ENCODE measurements at places on chromosomes 2 and 18.
A peak's percentile ranks its signal among the peaks of the same experiment; 100 is the strongest.

DNA sequence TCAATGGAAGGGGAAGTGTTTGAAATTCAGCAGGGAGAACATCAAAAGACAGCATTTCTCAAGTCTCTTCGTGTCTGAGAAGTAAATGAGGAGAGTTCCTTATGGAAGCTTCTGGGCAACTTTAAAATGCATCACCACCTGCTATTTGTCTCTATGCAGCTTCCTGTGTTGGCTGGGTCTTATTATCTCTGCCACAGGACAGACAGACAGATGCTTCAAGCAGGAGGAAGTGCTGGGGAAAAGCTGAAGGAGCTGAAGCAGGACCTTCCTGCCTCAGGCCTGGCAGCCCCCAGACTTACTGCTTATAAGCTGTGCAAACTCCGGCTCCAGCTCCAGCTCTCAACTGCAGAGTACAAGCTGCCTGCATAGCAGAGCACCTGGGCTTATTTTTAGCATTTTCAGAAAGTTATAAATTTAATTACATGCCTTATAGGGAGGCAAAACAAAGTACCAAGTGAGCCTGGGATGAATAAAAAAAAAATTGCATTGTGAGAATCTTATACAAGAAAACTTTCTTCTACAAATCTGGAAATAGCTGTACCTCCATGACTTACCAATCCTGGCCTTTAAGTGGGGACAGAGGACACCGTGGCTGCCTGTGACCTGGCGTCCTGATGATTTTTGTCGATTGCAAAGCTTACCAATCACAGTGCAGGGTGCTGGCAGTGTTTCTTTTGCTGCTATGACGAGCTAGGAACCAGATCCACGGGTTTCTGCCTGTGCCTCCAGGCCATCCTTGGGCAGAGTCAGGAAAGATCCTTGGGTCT, 206.3 kb downstream of the SEPTIN10 start:
- no peak for DNase-seq

DNA sequence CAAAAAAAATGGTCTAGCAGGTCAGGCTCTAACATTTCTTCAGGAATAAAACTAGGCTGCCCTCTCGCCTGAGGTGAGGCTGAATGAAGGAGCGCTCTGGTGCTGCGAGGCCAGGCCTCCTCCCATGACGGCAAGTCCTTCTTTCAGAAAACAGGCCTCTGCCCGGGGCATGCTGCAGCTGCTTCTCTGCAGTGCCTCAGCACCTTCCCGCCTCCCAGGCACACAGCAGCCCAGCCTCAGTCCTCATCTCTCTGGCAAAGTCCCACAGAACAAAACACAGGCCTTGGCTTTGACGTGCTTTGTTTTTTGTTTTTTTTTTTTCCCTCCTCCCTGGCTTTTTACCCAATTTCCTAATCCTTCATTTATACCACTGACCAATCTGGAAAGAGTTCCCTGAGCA, 74.8 kb downstream of the BCL11A start:
- DNase-seq, result no peak

DNA sequence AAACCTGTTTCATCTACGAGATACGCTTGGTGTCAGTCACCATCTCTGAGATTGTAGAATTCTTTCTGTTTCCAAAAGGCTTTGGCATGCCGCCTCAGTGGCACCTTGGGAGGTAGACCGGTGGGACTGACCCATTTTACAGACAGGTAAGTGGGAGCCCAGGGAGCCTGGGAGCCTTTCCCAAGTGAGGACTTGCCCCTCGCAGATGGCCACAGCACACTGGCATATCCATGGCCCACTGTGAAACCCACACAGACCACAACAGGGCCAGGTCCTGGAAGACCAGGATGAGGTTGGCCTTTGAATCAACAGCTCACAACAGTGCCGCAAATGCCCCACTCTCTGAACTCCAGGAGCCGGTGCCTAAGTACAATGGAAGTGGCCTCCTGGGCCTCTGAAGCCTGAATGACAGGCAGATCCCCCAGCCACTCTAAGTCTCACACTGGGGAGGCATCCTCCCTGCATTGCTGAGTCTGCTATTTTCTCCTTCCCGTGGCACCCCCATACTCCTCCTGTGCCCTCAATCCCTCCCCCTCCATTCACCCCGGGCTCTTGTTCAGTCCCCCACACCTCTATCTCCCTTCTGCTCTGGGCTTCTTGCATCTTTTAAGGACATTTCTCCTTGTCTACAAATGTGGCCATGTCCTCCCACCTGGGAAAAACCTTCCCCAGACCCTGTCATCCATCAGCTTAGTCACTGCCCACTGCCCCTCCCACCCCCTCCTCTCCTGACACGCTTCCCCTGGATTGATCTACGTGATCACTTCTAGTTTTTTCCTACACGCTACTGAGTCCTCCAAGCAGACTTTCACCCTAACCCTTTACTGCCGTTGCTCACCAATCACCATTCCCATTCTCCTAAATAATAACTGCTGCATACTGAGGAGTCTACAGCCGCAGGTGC, 26.2 kb downstream of the CENPA start:
- DNase-seq, result no peak

- DNase-seq, result no peak
Measured at GRCh38 chr2:144132357-144132756, 387.6 kb downstream of the ZEB2 start.

GRCh38 chr18:14577971-14578370, 34.6 kb upstream of the POTEC start:
- DNase-seq, result no peak

- DNase-seq, result peak; percentile 85
Measured at GRCh38 chr2:117835990-117836760, 21.7 kb downstream of the DDX18 start.

DNA sequence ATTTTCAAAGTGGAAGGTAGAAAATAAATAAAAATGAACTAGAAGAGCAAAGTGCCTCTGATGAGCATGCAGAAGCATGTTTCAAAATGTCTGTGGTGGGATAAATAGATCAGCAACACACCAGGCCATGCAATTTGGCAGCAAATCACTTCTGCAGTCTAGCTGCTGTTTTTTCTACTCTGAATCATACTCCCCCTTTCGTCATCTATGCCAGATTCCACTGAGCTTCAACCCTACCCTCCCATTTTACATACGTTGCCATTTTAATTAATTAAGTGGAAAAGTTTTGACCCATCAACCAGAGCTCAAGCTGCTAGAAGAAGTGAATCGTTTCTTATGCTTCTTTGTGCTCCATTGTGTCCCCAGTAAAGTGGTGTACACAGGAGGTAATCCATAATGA, 79.3 kb downstream of the NRXN1 start:
- DNase-seq, result no peak

DNA sequence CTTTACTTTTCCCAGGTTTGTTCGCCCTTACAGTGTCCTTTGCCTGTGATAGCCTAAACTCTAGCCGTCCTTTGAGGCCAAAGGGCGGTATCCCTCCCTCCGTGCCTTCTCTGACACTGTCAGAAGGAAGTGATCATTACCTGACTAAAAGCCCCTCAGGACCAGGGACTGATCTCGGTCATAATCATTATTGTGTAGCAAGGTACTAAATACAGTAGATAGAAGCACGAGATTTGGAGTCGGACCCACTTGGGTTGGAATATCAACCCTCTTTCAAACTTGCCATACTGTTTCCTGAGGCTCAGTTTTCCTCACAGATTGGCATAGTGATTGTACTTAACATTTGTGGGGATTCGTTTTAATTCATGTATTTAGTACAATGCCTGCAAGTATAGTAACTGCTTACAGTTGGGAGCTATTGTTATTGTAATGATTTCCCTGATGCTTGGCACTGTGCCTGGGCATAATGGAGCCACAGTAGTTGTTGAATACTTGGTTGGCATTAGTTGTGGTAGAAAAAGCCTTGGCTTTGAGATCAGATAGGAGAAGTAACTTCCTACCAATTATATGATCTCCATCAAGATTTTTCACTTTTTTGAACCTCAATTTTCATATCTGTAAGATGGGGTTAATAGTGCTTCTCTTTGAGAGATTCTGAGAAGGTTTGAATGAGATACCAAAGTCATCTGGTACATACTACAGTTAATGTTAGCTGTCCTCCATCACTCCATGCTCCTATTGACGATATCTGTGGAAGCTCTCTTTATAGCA, 836 bp downstream of the STK11IP start:
- DNase-seq, result no peak

GRCh38 chr2:28452534-28453081, 43.3 kb upstream of the PLB1 start:
- peak; percentile 23 for DNase-seq

GRCh38 chr2:96872591-96873349, 2.9 kb upstream of the SEMA4C start:
- DNase-seq, result no peak

All from hindlimb muscle (tissue), 1 donor.